Temporal lobe (tissue), 4 donors: ENCODE measurements at places on chromosomes 16 and 17. TPM values are rescaled to one million over a fixed set of nuclear protein-coding genes. Genes with fewer than 3 reads are reported as not detected.

Gene SALL1
- 8.6 TPM for total RNA-seq

Gene SPATA22
- 0.98 TPM for total RNA-seq

Gene SLC6A2
- total RNA-seq: under 0.01 TPM

Gene HLF
- total RNA-seq: 6.6 TPM

Gene AARS1
- total RNA-seq: 62.0 TPM

Gene HBA1
- total RNA-seq: 167 TPM

Gene DPEP1
- total RNA-seq: 4.2 TPM

Gene TAT
- total RNA-seq: not detected

Gene CLDN6
- total RNA-seq: 0.49 TPM

Gene ESRP2
- total RNA-seq: not detected

Gene EVPLL
- total RNA-seq: not detected

Gene SDR42E2
- total RNA-seq: under 0.01 TPM

Gene GAS7
- total RNA-seq: 78.9 TPM

Gene CPNE7
- total RNA-seq: 13.0 TPM

Gene CSF3
- not detected for total RNA-seq

Gene CA4
- total RNA-seq: 2.5 TPM

Gene HOXB3
- total RNA-seq: not detected

Gene USP43
- total RNA-seq: 7.1 TPM

Gene OTOP3
- total RNA-seq: not detected

Gene CD300LF
- total RNA-seq: 0.25 TPM

Gene PLXDC1
- total RNA-seq: 7.9 TPM

Gene CCL23
- total RNA-seq: not detected

Gene RUNDC3A
- 78.2 TPM for total RNA-seq

Gene C16orf46
- 3.7 TPM for total RNA-seq

Gene KRTAP4-5
- total RNA-seq: not detected

Gene KCNH4
- total RNA-seq: 0.74 TPM

Gene NPIPB6
- 3.7 TPM for total RNA-seq

Gene C16orf74
- 0.98 TPM for total RNA-seq

Gene CCDC47
- total RNA-seq: 46.2 TPM

Gene C17orf78
- total RNA-seq: not detected

Gene HOXB8
- total RNA-seq: 0.98 TPM

Gene KRT40
- not detected for total RNA-seq

Gene SMIM22
- total RNA-seq: not detected

Gene PTGES3L
- 1.5 TPM for total RNA-seq

Gene ZNF287
- total RNA-seq: 19.4 TPM

Gene FAM83G
- total RNA-seq: 0.25 TPM

Gene CACNG4
- total RNA-seq: 44.0 TPM

Gene KIF18B
- total RNA-seq: 0.25 TPM

Gene TMEM235
- total RNA-seq: not detected
